Tracheal epithelial cell (primary cell): ENCODE measurements at places on chromosomes 3 and 15. TPM values are rescaled to one million over a fixed set of nuclear protein-coding genes. Genes with fewer than 3 reads are reported as not detected.

The REC114 gene
- total RNA-seq: not detected in 2 replicates

The ASB7 gene
- total RNA-seq: 12.6 and 14.7 TPM in 2 replicates

The ADCY5 gene
- under 0.01 TPM in 1 of 2 replicates, not detected in the other for total RNA-seq

The ALPK3 gene
- under 0.01 and 4.1 TPM in 2 replicates for total RNA-seq

The TF gene
- total RNA-seq: under 0.01 TPM in 2 replicates

The GHSR gene
- total RNA-seq: not detected in 2 replicates

The NUTM1 gene
- total RNA-seq: not detected in 2 replicates

The RBM5 gene
- 66.9 and 72.5 TPM in 2 replicates for total RNA-seq

The HTR3E gene
- total RNA-seq: not detected in 2 replicates

The EXD1 gene
- total RNA-seq: 0.21 and 0.72 TPM in 2 replicates

The DNAH1 gene
- total RNA-seq: 0.85 and 0.96 TPM in 2 replicates

The HHLA2 gene
- not detected in 2 replicates for total RNA-seq

The NUDT16 gene
- total RNA-seq: 3.6 and 6.8 TPM in 2 replicates

The RBP2 gene
- total RNA-seq: not detected in 2 replicates
